AG10803 (cell line): ENCODE measurements at places on chromosomes 13 and 19.
A peak's percentile ranks its signal among the peaks of the same experiment; 100 is the strongest.

- DNase-seq = peak; percentile 51
Measured at GRCh38 chr13:60155978-60156377, 7.8 kb downstream of the DIAPH3 start.

DNA sequence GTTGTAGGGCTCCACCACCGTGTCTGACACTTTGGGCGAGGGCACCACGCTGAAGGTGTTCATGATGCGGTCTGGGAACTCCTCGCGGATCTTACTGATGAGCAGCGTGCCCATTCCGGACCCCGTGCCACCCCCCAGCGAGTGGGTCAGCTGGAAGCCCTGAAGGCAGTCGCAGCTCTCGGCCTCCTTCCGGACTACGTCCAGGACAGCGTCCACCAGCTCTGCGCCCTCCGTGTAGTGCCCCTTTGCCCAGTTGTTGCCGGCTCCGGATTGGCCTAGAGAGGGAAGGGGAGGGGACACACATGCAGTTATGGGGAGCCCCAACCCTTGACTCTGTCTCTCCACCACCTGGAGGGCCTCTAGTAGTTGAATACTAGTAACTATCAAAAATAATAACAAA, 6.2 kb downstream of the TUBB4A start:
- DNase-seq = no peak

DNA sequence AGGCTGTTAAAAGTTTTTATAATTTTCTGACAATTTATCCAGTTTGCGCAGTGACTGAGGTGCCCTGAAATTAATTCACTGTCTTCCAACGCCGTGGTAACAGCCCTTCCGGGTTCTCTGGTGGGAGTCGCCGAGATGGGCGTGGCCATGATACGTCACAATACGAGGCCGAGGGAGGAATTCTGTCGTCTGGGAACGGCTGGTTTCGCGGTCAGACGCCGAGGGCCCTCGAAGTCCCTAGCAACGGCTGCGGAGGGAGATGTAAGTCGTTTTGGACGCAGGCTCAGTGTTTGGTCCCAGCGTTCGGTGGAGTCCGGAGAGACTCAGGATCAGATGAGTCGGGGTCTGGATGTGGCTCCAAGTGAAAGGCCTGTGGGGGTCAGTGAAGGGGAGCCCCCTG, 21.7 kb downstream of the ZNF613 start:
- peak; percentile 33 for DNase-seq

DNA sequence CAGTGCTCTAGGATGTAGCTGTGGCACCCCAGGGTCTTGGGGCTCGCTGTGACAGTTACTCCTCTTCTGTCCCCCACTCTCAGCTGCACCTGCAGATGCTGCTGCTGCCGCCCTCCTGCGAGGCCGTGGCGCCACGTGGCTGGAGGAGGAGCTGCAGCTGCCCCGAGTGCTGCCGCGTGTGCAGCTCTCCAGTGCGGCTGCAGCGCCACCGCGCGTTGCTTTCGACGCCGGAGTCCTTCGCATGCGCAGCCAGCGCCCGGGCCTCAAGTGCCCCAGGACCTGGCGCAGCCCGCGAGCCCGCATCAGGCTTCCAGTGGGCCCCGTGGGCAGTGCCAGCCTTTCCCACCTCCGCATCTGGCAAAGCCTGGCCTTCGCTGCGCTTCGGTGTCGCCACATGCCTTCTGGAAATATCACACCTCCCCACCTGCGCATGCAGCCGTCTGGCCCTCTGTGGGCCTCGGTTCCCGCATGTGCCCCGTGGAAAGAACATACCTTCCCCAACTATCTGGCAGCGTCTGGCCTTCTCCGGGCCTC, 692 bp upstream of the ZNF580 start:
- peak; percentile 68 for DNase-seq

- peak; percentile 46 for DNase-seq
Measured at GRCh38 chr19:12840091-12841079, 2.1 kb downstream of the MAST1 start.

DNA sequence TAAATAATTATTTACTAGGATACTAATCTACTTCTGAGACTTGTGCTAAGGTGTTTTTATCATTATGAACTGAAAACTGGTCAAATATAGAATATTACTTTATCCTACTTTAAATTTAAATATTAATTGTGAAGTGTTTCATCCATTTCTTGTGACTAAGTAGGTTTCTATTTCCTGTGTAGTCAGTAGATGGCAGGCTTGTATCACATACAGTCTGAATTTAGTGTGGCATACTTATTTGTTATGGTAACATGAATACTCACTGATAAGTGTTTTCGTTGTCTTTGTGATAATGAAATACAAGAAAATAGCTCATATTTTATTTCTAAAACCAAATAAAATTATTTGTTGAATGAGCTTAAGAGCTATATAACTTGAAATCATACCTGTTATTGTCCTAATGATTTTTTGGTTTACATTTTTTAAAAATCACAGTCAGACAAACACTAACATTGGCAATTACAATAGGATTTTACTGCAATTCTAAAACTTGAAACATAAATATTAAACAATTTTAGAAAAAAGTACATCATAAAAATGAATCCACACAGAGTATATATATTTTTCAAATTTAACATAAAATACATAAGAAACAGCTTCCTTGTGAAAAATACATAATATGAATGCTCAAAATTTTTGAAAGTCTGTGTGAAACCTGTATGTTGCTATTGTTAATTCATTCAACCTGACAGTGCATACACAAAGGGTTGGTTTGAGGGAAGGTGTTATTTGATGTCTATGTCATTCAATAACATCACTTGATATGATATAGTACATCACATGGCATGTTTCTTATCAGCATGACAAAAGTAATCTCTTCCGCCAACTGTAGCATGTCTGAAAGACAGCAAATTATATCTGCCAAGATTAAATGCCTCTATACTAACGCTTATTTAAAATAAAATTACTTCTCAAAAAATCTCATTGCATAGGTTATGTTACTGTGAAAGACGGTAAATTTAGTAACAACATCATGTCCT, 904.8 kb upstream of the PCDH20 start:
- DNase-seq = peak; percentile 11

DNA sequence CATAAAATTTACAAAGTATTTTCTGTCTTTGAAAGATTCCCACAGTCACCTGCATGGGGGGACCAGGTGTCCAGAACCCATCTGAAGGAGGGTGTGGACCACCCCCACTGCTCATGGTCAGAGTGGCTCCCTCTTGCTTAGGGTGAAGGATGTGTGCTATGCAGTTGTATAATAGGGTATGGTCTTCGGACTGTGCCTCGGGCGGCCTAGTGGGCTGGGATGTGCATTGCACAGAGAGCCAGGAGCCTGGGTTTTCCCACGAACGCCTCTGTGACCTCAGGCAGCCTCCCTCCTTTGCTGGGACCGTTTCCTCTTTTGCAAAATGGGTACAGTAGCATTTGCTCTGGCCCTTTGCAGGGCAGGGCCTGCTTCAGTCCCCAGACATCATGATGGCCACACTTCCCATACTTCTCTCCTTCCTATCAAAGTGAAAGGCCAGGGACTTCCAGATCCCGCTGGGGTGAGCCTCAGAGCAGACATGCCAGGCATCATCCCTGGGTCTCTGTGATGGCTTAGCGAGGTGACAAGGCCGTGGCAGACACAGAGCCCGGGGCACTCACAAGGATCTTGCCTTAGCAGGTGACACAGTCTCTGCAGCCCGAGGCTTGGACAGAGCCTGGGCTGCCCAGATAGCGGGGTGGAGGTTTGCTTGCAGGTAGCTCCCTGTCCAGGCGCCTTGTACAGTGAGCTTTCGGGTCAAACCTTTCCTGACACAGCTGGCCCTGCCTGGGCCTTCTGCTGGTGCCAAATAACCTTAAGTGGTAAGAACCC, 59.4 kb upstream of the ZNF536 start:
- no peak for DNase-seq

GRCh38 chr19:14072535-14073260, at the start of gene MISP3:
TSS of gene MISP3 (plus strand) at chr19:14072786. CDS start at chr19:14073310, 524 bp downstream.
- DNase-seq = no peak

- DNase-seq = no peak
Measured at GRCh38 chr19:28283592-28283991, 929.4 kb downstream of the UQCRFS1 start.

- DNase-seq = no peak
Measured at GRCh38 chr13:110690516-110690915, 15.4 kb downstream of the CARS2 start.

GRCh38 chr13:74061926-74062595, 72.1 kb downstream of the KLF12 start:
- peak; percentile 74 for DNase-seq

DNA sequence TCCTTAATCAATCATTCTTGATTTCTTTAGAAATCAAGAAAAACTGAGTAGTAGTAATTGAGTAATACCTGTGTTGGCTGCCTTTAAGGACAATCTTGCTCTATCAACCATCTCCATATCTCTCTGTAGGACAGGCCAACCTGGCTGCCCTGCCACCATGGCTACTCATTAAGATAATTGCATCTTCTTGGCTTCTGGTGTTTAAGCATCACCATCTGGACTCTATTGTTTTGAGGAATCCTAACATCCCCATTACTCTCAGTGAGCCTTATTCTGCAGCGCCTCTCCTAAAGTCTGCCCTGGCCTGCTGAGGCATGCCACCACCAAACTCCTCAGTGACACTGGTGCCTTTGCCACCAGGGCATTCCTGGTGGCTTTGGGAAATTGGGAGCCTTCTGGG, 442.6 kb upstream of the ZNF507 start:
- no peak for DNase-seq

GRCh38 chr13:37181620-37182019, 76.2 kb upstream of the CSNK1A1L start:
- DNase-seq = no peak

- DNase-seq = no peak
Measured at GRCh38 chr13:104875038-104875754, 1660.3 kb downstream of the EFNB2 start.

DNA sequence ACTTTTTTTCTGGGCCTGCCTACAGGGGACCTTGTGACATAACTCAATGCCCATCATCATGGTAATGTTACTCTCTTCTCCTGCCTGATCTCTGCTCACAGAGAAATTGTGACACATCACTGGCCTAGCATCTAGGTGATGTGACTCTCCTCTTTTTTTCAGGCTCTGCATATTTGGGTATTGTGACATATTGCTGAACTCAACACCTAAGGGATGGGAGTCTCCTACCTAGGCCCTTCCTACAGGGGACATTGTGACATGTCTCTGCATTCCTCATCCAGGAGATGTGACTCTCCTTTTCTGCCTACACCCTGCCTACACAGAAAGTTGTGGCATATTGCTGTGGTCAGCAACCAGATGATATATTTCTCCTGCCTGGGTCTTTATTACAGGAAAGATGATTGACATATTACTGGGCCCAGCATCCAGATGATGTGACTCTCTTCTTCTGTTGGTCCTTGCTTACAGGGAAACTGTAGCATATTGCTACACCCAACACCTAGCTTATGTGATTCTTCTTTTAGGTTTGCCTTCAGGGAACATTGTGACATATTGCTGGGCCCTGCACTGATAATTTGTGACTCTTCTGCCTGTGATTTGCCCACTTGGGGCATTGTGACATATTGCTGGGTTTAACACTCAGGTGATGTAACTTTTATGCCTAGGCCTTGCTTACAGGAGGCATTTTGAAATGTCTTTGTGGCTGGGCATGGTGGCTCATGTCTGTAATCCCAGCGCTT, 21.0 kb upstream of the ZNF254 start:
- DNase-seq = no peak

GRCh38 chr13:49701491-49701890, 10.2 kb upstream of the EBPL start:
- DNase-seq = no peak

- no peak for DNase-seq
Measured at GRCh38 chr13:23134542-23134941, 46.2 kb upstream of the SGCG start.

DNA sequence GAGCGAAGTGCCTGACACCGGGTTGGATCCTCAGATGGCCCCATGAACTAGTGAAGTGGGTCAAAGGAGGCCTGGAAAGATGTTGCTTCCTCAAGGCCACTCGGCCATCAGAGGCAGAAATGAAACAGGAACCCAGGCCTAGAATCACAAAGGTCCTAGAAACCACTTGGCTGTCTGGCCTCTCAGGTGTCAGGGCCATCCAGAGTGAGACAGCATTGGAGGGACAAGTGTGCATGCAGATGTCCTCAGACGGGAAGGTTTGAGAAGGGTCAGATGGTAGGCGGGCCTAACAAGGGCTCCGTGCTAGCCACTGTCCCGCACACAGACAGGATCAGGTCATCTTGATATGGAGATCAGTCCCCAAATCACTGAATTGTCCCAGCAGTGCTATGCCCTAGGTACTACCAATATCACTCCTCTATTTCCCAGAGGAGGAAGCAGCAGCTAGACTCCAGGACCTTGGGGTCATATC, 14.3 kb downstream of the CCDC97 start:
- DNase-seq = no peak

- no peak for DNase-seq
Measured at GRCh38 chr13:110129539-110130186, 177.3 kb downstream of the COL4A1 start.

DNA sequence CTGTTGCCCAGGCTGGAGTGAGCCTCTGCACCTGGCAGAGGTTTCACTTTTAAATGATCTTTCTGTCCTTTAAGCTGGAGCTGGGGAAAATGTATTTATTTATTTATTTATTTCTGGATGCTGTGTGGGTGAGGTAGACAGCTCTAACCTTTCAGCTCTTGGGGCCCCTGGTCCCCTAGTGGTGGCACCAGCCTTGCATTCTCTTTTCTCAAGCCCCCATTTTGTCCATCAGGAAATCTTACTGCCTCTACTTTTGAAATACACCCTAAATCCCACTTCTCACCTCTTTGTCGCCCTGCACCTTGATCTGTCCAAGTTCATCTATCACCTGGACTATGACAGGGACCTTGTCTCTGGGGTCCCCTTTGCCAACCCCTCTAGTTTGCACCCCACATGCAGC, 2.1 kb upstream of the B9D2 start:
- no peak for DNase-seq

GRCh38 chr19:39352381-39353255, 10.4 kb downstream of the SAMD4B start:
- DNase-seq = peak; percentile 82

DNA sequence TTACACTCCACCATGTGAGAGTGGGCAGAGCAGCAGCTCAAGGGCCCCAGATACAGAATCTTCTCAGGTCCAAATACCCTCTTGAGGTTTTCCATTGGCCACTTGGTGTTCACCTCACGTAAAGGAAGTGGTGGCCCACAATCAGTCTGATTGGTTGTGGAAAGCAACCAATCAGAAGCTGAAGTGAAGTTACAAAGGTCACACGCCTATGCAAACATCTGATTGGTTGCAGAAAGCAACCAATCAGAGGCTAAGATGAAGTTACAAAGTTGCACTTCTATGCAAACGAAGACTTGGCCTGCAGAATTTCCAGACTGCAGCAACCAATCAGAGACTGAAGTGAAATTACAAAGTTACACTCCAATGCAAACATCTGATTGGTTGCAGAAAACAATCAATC, 14.3 kb upstream of the TM9SF2 start:
- no peak for DNase-seq

- peak; percentile 94 for DNase-seq
Measured at GRCh38 chr19:6273701-6274601, 5.8 kb downstream of the MLLT1 start.

DNA sequence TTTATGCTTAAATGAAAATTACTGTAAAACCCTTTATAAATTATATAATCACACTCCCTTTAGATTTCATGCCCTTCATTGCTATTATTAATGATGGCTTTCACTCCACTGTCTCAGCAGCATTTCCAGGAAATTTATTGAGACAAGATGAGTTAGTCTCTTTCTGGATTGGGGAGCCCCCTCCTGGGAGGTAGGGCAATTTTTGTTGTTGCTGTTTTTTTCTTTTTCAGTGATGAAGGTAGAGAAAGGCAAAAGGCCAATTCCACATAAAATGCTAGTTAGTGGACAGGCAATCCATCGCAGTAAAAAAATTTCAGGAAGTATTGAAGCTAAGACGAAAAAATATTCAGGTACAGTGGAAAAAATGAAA, 80.2 kb downstream of the TEX26 start:
- peak; percentile 32 for DNase-seq
